ENCODE measurements at places on chromosomes 1 and 21.

DNA sequence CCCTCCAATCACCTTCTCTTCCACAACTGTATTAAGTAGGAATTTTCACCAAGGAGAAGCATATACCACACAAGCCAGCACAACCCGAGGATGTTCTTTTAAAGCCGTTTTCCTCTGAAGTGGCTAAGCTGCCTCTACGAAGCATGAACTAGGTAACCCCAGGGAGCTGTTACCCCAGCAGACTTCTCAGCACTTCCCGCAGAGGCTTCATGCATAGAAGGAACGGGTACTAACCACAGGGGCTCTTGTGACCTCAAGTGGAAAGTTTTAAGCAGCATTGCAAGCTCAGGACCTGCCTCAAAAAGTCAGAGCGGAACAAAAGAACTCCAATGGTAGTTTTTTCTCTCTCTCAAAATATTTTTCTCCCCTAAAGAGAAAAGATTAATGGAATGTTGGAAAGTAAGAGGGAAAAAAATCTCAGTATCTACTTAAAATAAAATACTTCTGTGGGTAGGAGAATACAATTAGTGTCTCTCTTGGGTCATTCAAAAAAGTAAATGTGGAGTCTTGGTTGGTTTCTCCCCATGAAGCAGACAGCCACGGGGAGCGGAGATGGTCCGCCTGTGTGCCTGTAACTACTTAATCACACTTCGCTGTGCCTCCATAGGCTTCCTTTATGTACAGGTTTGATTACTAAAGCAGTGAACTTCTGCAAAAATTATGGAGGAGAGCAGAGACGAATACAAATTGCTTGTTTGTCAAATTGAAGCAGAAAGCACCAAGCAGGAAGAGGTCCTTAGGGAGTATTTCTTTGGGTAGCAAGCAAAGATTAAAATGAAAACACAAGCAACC, 40.9 kb downstream of the STX6 start:
- DNase-seq = no peak

GRCh38 chr21:18384771-18385170, 18.8 kb downstream of the TMPRSS15 start:
- DNase-seq = no peak

DNA sequence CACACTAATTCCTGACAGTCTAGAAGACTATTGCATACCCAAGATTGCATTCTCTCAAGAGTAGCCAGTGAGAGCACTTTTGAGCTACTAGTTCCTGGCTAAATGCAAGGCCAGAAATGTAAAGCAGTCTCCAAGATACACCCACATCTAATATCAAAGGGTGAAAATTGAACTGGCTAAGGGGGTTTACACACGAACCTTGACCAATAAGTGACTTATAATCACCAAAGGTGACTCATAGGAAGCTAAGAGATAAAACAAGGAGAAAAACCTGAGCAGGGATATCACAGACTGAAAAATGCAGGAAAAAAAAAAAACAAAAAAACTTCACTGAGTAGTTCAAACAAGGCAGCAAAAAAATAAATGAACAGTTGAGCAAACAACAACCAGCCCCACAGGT, 172.2 kb upstream of the RRP15 start:
- DNase-seq = no peak

GRCh38 chr1:26529655-26530409, at the start of gene RPS6KA1:
RPS6KA1 (plus strand) TSS chr1:26529761; CDS start chr1:26529921, 160 bp downstream.
- DNase-seq = peak; percentile 82

DNA sequence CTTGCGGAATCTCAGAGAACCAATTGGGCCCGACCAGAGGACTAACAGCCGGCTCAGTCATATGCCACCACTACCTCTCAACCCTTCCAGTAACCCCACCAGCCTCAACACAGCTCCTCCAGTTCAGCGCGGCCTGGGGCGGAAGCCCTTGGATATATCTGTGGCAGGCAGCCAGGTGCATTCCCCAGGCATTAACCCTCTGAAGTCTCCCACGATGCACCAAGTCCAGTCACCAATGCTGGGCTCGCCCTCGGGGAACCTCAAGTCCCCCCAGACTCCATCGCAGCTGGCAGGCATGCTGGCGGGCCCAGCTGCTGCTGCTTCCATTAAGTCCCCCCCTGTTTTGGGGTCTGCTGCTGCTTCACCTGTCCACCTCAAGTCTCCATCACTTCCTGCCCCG, 49.8 kb downstream of the ACP6 start:
- DNase-seq = no peak

GRCh38 chr1:118504867-118505266, 319.8 kb upstream of the SPAG17 start:
- DNase-seq = no peak

DNA sequence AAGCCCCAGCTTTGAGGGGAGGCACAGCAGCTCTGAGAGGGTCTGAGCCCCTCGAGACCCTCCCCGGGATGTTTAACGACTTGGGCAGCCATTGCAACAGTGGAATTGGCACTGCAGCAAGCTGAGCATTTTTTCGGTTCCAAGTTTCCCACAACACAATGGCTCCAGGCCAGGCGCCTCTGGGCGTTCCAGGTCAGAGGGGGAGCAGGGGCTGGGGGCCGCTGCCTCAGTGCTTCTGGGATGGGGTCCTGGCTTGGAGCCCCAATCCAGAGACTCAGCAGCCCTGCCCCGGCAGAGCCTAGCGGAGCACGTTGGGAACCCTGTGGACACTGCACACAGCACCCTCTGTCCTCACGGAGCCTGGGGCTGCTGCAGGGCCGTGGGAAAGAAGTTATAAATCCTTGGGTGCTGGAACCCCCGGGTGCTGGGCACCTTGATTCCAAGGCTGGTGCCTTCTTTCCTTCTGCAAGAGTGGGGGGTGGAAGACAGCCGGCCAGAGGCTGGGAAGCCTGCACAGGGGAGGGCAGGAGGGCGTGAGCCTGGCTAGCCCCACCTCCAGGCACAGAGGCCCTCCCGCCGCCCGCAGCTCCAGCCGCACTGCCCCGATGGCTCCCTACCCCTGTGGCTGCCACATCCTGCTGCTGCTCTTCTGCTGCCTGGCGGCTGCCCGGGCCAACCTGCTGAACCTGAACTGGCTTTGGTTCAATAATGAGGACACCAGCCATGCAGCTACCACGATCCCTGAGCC, 50.1 kb downstream of the COL18A1 start:
- no peak for DNase-seq

DNA sequence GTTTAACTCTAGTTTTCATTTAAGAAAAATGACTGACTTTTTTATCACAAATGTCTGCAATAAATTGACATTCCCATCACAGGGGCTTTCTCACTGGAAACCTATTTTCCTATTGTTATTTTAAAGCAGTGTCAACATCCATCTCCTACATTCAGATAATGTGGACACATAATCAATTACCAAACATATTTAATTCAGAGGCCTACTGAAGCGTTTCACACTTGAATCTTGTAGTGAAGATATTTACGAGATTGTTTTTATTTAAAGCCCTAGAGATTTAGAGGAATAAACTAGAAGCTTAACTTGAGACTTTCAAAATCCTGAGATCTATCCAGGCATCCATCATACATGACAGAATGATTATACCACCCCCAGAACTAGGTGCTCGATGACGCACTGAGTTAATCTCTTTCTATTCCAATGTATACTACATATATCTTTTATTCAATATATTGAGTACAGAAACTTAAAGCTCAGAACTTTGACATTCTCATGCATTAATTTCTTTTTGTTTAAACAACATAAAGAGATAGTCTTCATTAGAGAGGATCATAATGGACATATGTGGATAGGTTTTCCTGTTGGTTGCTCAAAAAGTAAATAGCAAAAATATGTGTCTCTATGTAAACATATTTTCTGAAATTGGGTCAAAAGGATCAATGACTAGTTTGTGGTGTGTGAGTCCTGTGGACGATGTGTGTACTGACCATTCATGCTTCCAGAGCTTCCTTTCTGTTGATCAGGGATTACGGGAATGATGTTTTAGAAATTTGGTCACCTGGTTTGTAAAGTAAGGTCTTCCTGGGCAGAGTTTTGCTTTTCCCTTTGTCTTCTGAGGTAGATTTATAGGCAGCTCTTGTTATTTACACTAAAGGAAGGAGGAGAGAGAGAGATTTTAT, 171.5 kb upstream of the HMCN1 start:
- DNase-seq = no peak
